Activated CD4-positive, alpha-beta T cell treated with anti-CD3 and anti-CD28 coated beads, Interleukin-10, Interleukin-2, amounts not matched to agents 100 ng/mL and 50 ng/mL, durations not matched to agents 16 hours and 8 hours (primary cell): ENCODE measurements at places on chromosomes 6 and 20.

- no peak for DNase-seq
Measured at GRCh38 chr20:34410336-34410735, 47.3 kb downstream of the ITCH start.

GRCh38 chr6:12761376-12762115, 45.0 kb downstream of the PHACTR1 start:
- no peak for DNase-seq

- DNase-seq = no peak
Measured at GRCh38 chr20:29689411-29690225, 1567.8 kb upstream of the DEFB115 start.

DNA sequence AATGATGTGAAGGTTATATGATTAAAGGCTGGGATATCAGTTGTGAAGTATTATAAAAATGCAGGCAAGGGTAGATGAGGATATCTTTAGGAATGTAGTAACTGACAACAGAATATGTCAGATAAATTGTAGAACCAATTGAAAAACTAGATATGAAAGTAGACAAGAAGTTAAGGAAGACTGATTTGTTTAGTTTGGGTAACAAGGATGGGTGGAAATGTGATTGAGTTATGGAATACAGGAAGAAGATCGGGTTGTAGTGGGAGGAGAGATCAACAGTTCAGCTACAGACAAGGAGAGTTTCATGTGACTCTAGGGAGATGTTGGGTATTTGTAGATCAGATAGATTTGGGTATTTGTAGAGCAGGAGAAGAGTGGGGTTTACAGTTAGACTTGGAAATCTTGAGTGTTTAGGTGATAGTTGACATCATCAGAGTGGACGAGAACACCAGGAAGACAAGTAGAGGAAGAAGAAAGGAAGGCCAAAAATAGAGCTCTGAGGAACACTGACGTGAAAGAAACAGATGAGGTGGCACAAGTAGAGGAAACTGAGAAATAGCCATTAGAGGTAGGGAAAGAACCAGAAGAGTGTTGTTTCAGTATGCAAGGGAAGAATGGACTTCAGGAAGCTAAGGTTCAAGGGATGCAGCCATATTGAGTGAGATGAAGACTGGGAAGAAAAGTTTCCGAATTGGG, 12.1 kb upstream of the TSPYL1 start:
- DNase-seq = no peak

DNA sequence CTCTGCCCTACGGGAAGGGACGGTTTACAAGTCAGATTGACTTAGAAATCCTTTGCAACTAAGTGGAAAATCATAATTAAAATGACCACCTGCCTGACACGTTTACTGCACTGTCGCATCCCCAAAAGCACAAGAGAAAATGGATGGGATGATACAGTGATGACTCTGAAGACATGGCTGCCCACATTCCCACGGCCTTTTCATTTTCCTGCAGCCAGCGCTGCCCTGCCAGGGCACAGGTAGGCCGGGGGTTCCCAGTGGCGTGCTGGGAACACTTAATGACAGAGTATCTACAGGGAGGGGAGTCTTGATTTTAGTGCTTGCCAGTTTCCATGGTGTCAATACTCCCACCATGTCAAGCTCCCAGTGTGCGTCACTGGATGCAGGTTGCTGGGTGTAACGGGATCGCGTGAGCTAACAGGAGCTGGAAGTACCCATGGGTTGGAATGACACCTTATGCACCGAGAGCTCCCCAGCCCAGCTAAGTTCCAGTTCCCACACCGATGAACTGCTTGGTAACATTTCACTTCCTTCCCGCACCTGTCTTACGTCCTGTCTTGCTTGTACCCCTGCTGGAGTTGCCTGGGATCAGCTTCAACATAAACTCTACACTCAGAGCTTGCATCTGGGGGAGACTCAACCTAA, 129.0 kb downstream of the ANKRD60 start:
- DNase-seq = no peak

- DNase-seq = peak; percentile 2
Measured at GRCh38 chr6:25612666-25613065, 39.3 kb upstream of the SCGN start.
